Lung (tissue), 17 donors: ENCODE measurements at places on chromosomes 7 and 10. TPM values are rescaled to one million over a fixed set of nuclear protein-coding genes. Genes with fewer than 3 reads are reported as not detected.

- no peak for DNase-seq
These were observed 9.9 kb upstream of the CSGALNACT2 start for GRCh38 chr10:43128331-43128730.

GRCh38 chr10:22550732-22551131 is 163.6 kb downstream of the PIP4K2A start:
- peak; percentile 30 for DNase-seq

GRCh38 chr7:150831851-150832250 is 20.5 kb upstream of the AOC1 start:
- no peak for DNase-seq

GRCh38 chr7:2522780-2523433 is 3.3 kb downstream of the LFNG start:
- DNase-seq = no peak

- DNase-seq = peak; percentile 27
These were observed 46.9 kb downstream of the AP3M1 start for GRCh38 chr10:74103560-74104258.

Gene CYTH3
- polyA plus RNA-seq = 12.4 TPM

GRCh38 chr10:28684986-28685580 is 7.8 kb downstream of the BAMBI start:
- DNase-seq = no peak

GRCh38 chr7:152674860-152675758 is 832 bp downstream of the XRCC2 start:
- peak; percentile 97 for DNase-seq

Gene VPS41
- 13.8 TPM for polyA plus RNA-seq

DNA sequence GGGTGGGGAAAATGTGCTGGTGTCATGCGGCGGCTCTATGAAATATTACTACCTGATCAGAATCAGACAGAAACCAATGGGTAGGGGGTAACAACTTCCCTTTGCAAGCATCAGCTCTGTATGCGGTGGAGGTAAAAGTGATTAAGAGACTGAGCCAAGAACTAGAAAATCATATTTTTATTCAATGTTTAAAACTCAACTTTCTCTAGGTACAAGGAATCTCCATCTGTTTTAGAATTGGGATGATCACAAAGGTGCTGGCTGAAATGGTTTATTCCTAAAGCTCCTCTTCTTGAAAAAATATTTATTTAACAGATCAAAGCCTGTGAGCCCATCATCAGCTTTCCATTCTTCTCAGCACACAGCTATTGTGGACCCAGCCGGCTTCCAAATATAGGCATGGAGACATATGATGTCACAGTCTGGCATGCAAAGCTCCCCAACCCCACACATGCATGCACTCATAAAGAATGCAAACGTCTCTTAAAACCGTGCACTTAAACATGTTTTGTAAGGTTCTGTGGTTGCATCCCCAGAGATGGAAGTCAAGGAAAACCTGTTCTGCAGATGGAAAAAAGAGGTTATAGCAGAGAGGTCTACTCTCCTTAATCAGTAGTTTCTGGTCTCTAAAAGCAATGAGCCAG is 126.0 kb downstream of the SKIDA1 start:
- peak; percentile 90 for DNase-seq

DNA sequence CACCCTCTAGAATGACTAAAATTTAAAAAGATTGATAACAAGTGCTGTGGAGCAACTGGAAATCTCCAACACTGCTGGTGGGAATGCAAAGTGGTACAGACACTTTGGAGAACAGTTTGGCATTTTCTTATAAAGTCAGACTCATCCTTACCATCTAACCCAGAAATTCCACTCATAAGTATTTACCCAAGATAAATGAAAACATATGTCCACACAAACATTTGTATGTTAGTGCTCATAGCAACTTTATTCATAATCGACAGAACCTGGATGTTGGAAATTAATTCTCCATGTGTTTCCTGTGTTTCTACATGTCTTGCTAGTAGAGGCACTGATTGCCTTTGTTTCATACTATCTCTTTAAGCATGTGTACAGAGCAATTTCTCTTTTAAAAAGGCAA is 282.4 kb downstream of the AHR start:
- no peak for DNase-seq

GRCh38 chr7:1103009-1103788 is 15.3 kb downstream of the GPER1 start:
- no peak for DNase-seq

DNA sequence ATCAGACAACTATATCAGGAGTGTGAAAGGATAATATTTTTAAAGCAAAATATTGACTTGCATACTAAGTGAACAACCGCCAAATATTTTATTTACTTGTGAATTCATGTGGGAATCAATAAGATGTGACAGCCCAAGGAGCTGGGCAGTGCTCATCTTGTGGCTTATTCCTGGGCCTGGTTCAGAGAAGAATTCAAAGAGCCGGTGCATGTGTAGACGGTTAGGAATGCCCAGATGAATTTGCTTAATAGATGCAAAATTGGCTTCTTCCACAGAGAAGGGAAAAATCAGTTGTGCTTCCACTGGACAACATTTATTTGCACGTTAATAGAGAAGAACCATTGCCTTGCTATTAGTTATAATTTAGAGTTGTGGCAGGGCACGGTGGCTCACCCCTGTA is 4.4 kb downstream of the MYL7 start:
- DNase-seq = no peak

Gene GDF10
- polyA plus RNA-seq = 2.3 TPM

GRCh38 chr10:49138361-49138891 is 4.6 kb upstream of the FAM170B start:
- peak; percentile 94 for DNase-seq

DNA sequence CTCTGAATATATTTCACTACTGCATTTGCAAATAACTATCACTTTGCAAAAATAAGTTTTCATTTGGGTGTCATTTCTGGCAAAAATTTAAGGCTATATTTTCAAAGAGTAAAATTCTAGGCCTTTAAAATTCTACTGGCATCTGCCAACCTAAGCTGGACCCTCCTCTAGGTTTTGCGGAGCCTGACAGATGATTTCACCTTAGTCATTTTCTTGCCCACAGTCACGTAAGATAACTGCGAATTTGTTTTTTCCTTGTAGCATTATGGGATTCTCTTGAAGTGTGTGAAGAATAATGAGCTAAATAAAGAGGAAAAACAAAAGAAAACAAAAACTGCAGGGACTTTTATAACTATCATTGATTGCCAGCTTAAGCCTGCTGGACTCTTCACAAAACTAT is 7.8 kb downstream of the MEOX2 start:
- DNase-seq = no peak

DNA sequence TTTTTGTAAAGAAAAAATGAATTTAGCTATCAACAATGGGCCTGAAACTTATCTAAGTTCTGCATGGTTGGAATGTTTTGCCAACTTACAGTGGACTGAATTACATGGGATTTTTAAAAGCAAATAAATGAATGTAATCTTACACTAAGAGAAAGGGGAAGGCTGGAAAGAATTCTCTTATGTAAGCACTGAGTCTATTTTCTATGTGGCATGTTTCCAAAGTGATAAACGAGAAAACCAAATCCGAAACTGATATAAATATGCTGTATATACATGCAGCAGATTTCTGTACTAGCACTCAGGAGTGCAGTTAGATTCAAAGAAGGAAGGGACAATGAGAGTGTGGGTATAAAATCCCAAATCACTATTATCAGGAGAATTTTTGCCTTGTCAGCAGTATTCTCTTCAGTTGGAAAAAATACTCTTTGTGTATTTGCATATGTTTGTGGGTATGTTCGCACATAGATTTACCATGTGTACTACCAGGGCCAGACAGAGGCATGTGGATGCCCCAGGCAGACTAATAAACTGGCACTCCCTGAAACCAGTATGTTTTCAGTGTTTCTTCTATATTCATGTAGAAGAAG is 334.3 kb upstream of the SEMA3D start:
- DNase-seq = peak; percentile 86

Gene ZNF716
- polyA plus RNA-seq = not detected

- DNase-seq = no peak
These were observed 113.5 kb downstream of the AHR start for GRCh38 chr7:17411922-17412321.

Gene LIPM
- polyA plus RNA-seq = not detected

GRCh38 chr7:112144284-112145059 is 61.7 kb downstream of the DOCK4 start:
- no peak for DNase-seq

DNA sequence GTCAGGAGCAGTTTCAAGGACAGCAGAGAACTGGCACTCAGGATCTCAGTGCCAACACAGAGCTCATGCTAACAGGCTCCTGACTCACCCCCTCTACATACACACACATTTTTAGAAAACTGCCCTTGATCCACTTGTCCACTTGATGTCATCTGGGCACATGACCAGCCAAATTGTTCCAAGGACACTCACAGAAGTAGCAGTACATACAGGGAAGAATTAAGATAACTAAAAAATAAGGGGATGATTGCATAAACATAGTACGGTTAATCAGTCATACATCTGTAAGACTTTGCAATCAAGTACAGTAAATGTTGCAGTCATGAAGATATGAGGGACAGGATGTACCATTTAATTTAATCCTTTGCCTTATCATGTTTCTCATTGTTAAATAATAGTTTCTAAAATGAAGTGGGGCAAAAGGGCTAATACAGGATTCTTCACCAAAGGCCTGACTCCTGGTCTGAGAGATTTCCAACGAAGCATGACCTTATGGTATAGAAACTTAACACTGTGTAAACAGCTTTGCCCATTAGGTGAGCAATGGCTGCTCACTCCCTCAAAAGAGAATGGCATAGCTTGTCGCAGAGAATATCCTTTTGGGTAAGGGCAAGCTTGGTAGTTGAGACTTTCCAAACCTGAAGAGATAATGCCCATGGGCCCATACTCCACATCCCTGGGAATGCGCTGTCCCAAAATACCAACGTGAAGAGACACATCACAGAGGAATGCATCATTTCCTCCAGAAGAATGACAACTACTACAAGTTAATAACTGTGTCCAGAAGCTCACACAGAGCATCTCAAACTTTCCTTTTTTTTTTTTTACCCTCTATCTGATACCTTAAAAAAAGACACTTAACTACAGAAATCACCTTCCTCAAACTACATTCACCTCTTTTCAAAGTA is 94.1 kb downstream of the ARMH3 start:
- DNase-seq = no peak
